ENCODE measurements at places on chromosomes 5 and 9.

DNA sequence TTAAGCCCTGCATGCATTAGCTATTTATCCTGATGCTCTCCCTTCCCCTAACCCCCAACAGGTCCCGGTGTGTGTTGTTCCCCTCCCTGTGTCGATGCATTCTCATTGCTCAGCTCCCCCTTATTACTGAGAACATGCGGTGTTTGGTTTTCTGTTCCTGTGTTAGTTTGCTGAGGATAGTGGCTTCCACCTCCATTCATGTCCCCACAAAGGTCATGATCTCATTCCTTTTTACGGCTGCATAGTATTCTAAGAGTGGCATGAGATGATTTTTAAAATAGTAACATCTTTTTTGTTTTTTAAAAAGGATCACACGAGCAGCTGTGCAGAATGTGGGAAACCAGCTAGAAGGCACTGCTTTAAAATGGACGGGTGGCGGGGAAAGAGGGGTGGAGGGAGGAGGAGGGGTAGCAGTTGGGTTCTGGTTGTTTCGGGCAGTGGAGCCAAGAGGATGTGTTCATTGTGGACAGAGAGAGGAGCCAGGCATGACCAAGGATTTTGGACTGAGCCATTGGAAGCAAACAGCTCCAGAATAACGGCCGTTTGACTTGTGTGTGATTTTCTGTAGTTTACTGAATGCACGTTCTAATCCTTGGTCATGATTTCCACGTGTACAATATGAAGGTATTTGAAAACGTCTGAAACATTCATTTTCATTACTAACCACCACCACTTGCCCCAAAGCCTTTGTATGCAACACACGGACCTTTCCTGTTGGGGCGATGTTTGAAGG lies 1.7 kb upstream of the TENT4A start:
- no peak for DNase-seq

GRCh38 chr9:33167084-33167971 lies at the start of gene B4GALT1:
TSS of gene B4GALT1 (minus strand) at chr9:33167336. CDS start at chr9:33167169, 167 bp downstream.
- DNase-seq: peak; percentile 99

DNA sequence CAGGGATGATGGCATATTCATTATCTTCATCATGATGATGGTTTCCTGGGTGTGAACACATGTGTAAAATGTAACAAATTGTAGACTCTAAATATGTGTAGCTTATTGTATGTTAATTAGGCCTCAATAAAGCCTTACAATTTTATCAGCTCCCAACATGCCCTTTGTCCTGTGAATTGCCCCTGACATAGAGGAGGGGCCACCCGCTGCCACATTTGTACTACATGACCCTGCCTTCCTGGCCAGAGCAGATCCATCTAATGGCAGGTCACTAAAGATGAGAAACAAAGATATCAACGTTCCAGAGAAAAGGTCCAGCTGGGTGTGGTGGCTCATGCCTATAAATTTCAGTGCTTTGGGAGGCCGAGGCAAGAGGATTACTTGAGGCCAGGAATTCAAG lies 117.2 kb downstream of the CAAP1 start:
- no peak for DNase-seq

- no peak for DNase-seq
Measured at GRCh38 chr9:87831159-87831558, 51.5 kb upstream of the SPATA31E1 start.

- peak; percentile 63 for DNase-seq
Measured at GRCh38 chr9:133493428-133493827, 14.5 kb upstream of the SLC2A6 start.

- DNase-seq: no peak
Measured at GRCh38 chr5:44885903-44886302, 77.2 kb downstream of the MRPS30 start.

DNA sequence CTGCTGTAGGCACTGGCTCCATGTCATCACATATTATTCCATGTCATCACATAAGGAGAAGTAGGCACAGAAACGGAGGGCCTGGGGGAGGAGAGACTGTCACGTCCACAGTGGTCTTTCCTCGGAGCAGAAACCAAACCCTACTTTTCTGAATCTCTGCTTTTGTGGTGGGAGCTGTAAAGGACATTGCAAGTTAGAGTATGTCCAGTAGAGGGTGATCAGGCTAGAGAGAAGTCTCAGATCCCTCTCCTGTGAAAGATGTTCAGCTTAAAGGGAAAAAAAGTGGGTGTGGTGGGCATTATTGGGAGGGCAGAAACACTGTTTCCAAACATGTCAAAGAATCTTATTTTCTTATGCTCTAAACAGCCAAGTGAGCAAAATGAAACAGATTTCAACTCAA lies 19.4 kb upstream of the FBP2 start:
- no peak for DNase-seq

GRCh38 chr9:113421726-113422125 lies 11.2 kb downstream of the C9orf43 start:
- no peak for DNase-seq

DNA sequence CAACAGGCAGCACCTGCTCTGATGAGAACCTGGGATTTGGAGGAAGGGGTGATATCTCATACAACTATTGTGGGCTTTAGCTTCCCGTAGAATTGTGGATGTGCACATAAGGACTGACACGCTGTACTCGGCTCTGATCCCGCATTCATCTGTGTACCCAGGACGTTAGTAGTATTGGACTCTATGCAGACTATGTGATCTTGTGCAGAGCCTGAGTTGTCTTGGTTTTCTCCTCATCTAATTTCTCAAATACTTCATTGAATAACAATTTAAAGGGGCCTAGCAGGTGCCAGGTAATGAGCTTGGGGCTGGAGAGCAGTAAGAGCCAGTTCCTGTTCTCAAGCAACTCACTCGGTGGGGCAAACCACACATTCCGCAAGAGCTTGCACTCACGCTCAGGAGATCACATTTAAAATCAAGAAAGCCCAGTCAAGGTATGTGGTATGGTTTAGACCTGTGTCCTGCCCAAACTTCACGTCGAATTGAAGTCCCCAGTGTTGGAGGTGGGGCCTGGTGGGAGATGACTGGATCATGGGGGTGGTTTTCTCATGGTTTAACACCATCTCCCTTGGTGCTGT lies 14.8 kb downstream of the C5orf15 start:
- DNase-seq: no peak
